NCI-H446 (cell line): ENCODE measurements at places on chromosomes 16 and 17.

DNA sequence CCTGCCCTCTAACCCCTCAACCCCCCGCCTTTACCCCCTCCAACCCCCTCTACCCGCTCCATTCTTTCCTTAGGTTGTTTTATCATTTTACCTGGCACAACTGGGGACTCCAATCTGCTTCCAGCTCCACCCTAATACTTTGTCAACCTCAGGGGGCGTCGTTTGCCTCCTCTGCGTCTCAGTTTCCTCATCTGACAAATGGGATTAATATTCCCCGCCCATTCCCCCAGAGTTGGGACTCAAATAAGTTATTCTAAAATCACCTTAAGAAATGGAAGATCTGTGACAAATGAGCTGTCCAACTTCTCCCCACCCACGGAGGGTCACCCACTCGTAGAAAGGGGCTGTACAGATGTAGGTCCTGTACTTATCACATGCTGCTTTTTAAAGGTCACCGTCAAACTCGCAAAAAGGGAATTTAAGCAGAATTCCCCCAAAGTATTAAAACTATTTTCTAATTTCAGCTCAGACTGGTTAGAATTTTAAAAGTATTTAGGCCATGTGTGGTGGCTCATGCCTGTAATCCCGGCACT, 40.6 kb upstream of the CPNE2 start:
- DNase-seq, result no peak

DNA sequence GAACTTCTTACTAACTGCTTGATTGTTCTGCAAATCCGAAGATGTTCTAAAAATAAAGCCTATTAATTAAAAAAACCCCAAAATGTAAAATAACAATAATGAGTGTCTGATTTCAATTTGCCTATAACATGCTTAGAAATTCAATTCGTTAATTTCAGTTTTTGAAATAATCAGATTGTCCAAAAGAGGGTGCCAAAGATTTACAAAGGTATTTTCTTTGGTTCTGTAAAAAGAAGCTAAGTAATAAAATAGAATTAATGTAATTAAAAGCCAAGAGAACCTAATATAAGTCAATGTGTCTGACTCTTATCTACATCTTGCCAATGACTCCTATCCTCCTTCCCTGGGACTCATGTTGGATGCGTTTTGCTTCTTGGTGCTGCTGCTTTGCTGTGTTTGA, 75.0 kb upstream of the CPHXL start:
- no peak for DNase-seq

- DNase-seq, result no peak
Measured at GRCh38 chr17:45380046-45380765, 52.5 kb downstream of the ARHGAP27 start.

DNA sequence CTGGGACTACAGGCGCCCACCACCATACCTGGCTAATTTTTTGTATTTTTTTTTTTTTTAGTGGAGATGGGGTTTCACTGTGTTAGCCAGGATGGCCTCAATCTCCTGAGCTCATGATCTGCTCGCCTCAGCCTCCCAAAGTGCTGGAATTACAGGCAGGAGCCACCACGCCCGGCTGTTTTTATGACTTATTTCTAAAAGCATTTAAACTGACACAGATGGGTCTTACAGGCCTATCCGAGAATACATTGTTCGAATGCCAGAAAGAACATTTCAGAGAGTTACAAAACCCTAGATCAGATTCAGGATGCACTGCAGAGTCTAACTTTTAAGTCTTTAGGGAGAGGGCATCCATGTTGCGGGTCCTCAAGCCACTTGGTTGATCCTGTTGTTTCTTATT, 234.7 kb upstream of the MAF start:
- DNase-seq, result no peak

DNA sequence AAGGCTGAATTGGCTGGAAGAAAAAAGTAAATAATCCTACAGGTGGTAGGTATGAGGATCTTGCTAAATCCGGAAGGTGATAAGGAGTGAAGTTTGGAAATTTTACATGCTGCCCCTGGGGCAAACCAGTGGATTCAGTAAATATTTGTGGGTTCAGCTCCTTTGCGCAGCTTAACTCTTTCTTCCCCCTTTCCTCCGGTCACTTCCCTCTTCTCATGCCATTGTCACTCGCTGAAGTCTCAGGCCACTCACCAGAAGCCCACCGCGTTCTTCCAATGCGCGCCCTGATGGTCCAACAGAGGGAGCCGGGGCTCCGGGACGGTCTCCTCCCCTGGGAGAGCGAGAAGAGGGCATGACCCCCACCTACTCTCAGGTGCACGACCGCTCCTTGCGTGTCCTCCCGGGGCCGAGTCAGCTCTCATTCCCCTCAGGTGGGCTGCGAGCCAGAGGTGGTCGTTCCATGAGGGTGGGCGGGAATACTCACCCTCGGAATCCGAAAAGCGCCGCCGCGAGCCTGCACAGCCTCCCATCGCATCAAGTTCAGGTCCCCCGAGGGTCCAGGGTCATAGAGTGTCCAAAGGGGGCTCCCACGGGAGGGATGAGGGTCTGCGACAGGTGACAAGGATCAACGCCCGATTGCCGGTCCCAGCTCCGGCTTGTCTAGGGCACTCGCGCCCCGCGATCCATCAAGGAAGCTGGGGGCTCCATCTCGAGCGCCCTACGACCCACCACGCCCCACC, 474 bp downstream of the CLN3 start:
- no peak for DNase-seq

DNA sequence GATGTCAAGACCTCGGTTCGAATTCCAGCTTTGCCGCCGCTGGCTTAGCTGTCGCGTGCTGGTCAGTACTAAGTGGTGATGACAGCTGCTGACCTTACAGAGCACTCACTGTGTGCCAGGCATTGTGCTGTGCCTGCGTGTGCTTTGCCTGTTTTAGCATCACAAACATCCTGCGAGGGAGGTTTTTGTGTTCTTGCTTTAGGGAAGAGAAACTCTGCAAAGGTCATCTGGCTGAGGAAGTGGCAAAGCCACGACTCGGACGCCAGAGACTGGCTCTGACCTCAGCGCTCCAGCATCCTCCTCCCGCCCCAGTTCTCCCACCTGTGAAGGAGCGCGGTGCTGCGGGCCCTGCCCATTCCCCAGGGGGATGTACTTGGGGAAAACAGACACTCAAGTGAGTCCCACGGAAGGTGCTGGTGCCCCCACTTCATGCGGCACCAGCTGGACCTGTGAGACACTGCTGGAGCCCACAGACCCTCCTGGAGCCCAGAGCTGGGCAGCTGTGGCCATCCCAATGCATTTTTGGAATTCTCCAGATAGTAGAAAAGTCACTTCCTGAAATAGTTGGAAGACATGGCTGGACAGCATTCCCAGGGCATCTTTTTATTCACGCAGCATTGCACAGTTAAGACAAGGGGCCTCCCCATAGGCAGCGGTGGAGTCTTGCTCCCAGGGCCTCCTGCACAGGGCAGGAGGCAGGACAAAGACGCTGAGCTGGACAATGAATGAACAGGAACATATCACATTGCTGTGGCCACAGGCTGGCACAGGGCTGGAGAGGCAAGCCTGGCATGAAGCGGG, 20.0 kb upstream of the HERPUD1 start:
- no peak for DNase-seq

GRCh38 chr17:7029659-7030058, 6.2 kb upstream of the SLC16A13 start:
- DNase-seq, result no peak

DNA sequence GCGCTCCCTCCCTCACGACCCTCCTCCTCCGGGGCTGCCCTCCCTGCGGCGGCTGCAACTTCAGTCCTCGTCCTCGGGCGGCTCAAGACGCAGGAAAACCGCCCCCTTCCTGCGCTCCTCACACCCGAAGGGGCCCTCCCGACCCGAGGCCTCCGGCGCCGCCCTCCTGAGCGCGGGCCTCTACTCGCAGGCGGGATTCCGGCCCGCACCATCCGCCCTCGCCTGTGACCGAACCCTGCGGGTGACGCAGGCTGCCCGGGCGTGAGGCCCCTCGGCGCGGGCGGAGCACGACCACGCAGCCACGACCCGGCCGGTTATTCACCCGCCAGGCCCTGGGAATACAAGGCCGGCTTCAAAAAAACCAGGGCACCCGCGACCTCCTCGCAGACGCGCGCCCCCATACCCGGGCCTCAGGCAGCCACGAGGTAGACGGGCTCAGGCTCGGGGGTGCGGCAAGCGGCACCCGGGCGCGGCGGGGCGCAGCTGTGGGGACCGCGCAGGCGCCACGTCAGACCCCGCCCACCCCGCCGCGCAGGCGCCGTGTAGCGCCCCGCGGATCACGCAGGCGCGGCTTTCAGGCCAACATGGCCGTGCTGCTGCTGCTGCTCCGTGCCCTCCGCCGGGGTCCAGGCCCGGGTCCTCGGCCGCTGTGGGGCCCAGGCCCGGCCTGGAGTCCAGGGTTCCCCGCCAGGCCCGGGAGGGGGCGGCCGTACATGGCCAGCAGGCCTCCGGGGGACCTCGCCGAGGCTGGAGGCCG, at the start of gene SPG7:
SPG7 (plus strand) TSS at position 570 of the 757 bp plus-strand sequence; CDS start at position 585, 15 bp downstream.
- DNase-seq, result peak; percentile 21

DNA sequence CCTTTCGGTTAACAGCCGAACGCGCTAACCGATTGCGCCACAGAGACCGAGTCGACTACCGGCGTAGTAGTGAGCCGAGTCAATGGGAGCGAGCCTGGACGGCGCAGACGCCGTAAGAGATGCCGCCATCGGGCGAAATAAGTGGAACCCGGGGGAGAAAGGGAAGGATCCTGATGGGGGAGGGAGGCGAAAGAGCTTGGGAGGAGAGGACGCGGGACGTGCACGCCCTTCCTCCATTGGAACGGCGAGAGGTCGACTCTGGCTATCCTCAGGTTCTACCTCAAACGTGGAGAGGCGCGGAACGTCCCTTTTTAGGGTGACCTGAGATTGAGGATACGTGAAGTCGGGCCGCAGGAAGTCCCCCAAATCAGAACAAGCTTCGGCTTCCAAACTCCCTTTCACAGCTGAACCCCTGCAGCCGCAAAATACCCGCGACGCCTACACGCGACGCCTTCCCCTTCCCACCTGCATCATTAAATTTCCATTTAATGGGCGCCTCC, 683 bp upstream of the PSMB3 start:
- peak; percentile 69 for DNase-seq

- DNase-seq, result no peak
Measured at GRCh38 chr17:2853283-2854142, 57.3 kb downstream of the RAP1GAP2 start.

- no peak for DNase-seq
Measured at GRCh38 chr16:1581804-1582203, 30.1 kb downstream of the IFT140 start.

GRCh38 chr17:6700948-6701307, 12.2 kb downstream of the SLC13A5 start:
- DNase-seq, result no peak

GRCh38 chr17:36506249-36506826, 19.9 kb downstream of the ZNHIT3 start:
- DNase-seq, result no peak

DNA sequence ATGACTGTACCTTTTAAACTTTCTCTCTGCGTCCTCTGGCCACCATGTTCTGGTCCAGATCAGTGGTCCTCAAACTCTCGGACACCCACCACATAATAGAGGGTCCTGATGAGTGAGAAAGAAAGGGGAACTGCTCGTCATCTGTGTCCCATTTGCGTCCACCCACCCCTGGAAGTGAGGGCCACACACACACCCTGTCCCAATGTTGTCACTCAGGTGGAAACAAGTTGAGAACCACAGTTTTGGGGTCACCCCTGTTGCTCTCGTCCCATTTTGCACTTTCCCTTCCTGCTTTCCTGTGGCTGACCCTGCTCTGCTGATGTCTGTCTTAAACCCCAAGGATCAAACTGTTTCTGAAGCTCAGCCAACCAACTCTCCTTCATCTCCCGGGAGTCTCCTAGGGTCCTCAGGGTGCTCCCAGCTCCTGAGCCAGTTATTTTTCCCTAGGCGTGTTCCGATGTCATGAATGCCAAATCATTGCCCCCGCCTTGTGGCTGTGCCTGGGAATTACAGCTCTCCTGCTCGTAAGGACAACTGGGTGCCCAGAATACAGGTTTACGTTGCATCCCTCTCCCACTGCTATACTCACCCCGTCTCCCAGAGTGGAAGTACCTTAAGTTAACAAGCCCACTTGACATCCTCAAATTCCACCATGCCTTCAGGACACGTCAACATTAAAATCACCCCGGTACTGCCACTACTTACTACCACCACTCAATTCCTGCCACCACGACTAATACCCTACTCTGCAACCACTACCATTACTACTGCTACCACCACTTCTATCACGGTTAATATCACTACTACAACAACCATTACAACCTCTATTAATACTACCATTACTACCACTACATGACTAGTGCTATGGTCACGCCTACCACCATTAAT, 26.0 kb upstream of the HNF1B start:
- peak; percentile 44 for DNase-seq

DNA sequence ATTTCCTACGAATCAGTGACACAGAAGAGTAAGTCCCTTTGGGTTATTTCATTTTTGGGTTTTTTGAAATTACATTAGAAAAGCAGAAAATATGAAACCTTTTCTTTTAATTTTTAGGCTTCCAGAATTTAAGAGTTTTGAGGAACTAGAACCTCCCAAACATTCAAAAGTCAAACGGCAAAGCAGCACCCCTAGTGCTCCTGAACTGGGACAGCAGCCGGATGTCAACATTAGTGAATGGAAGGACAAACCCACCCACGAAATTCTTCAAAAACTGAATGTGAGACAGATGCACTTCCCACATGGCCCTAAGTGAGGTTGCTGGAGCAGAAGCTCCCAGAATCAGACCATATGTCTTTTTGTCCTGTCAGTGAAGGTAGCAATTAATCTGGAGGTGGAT, 199.4 kb downstream of the PHKB start:
- DNase-seq, result no peak

DNA sequence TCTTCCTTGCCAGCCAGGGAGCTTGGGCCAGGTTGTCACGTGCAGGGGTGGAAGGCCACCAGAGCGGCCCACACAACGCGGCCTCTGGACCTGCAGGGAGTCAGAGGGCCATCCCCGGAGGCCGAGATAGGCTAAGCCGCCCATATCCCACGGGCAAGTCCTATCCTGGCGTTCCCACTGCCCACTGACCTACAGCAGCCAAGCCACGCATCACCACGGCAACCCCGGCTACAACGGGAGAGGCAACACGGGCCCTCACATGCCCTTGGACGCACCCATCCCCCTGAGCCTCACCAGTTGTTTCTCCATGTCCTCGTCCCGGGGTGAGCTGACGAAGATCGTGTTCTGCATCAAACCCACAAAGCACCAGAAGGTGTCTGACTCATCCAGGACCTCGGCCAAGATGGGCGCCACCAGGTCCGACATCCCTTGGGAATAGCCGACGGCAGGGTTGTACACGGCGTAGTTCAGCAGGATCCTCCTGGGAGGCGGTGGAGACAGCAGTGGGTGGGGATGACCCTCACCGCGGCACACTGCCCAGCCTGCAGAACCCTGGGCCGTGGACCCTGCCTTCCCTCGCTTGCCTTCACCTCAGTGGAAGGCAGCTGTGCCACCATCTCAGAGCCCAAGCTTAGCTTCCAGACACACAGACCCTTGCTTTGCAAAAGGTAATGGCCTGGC, 88.2 kb downstream of the TBC1D16 start:
- DNase-seq, result peak; percentile 66
